ENCODE measurements at places on chromosomes 5 and 9.

DNA sequence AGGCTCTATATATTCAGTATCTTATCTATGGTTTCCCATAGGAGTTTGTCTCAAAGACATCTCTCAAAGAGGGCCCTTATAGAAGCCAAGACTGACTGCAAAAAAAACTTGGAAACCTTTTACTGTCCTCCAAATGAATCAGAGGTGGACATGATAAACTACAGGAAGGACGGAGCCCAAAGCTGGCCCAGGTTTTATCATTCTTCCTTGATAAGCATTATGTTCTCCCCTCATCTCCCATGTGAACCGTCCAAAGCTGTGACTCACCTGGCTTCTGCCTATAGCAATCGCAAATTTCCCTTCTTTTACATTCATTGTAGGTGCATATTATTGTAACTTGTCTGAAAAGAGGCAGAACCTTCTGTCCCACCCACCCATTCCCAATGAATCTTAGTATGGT, 35.0 kb upstream of the NIM1K start:
- no peak for DNase-seq

DNA sequence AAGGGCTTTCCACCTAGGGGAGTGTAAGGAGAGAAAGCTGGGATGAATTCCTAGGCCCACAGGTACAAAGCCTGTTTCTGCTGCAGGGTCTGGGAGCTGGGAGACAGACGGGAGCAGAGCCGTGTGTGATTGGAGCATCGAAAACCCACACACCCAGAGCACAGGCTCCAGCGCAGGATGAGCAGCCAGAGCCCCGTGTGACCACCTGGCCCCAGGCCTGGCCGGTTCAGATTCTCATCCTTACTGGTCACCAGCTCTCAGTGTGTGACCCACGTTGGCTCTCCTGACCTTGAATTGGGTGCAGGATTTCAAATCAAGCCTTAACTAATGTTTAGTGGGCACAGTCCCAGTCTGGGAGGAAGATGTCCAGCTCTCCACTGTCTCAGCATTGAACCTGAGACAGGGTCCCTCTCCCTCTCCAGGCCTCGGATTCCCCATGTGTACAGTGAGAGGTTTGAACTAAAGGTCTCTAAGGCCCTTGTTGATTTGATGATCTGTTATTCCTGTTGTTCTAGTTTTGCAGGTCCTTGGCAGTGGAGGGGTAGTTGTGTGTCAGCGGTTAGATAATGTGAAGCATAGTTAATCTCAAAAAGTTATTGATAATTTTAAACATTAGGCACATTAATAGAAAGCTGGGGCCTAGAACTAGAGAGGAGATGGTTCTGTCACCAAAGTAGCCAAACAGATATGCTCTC, 50.1 kb downstream of the PPARGC1B start:
- no peak for DNase-seq

DNA sequence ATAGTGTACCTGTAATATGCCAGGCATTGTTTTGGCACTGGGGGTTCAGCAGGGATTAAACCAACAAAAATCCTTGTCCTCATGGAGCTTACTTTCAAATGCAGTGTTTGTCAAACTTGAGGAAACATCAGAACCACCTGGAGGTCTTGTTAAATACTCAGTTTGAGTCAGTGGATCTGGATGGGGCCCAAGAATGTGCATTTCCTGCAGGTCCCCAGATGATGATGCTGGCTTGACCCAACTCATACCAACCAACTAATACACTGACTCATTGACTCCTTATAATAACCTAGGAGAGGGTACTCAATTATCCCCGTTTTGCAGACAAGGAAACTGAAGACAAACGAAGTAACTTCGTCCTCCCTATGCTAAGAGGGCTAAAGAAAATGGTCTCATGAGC, 11.3 kb downstream of the WWC1 start:
- no peak for DNase-seq

DNA sequence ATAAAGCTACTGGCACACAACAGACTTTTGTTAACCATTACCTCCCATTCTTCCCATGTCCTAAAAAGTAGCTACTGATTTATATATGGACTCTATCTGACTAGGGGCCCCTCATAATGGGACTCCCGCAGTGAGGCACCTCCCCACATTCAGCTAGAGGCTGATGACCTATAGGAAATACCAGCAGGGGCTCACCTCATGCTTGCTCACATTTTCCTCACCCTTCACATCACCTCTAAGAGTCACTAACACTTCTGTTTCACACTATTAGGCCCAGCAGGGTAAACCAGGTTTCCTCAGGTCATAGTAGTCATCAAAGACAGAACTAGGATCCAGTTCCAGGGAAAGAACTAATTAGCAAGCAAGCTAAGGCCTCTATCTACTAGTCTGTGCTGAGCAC, 60.7 kb downstream of the PRELID2 start:
- DNase-seq = no peak

- no peak for DNase-seq
Observed at GRCh38 chr5:99929067-99929805, 605.9 kb upstream of the FAM174A start.

GRCh38 chr9:4852419-4852818, 59.7 kb downstream of the RCL1 start:
- DNase-seq = no peak

DNA sequence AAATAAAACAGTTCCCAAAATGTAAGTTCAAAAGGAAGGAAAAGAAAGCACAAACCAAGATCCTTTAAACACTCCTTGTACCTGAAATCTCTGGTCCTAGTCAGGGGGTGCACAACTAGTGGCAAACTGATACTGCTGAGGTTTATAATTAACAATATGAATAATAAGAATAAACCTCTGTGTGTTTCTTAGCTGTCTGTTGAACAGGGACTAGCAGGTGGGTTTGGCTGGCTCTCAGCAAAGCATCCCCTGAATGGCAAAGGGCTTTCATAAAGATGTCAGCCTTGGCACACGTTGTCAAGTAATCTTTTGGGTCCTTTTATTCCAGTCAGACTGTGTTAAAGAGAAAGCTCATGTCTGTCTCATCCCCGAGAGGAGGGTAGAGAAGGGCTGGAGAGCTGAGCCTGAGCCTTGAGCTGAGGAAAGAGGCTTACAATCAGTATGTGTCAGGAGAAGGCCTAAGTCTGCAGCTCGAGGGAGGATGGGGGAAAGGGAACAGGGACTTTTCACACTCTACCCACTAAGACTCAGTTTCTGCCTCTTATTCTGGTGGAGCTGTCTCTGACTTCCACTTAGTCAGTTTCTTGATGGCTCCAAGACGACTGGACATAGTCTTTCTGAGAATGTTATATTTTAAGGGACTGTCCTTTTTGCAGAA, 123.0 kb downstream of the GALNT10 start:
- DNase-seq = no peak

- no peak for DNase-seq
Observed at GRCh38 chr5:103973669-103974068, 411.1 kb upstream of the NUDT12 start.

GRCh38 chr5:179273441-179274145, 71.7 kb downstream of the ADAMTS2 start:
- no peak for DNase-seq

- no peak for DNase-seq
Observed at GRCh38 chr9:137762414-137763061, 115.0 kb upstream of the CACNA1B start.

DNA sequence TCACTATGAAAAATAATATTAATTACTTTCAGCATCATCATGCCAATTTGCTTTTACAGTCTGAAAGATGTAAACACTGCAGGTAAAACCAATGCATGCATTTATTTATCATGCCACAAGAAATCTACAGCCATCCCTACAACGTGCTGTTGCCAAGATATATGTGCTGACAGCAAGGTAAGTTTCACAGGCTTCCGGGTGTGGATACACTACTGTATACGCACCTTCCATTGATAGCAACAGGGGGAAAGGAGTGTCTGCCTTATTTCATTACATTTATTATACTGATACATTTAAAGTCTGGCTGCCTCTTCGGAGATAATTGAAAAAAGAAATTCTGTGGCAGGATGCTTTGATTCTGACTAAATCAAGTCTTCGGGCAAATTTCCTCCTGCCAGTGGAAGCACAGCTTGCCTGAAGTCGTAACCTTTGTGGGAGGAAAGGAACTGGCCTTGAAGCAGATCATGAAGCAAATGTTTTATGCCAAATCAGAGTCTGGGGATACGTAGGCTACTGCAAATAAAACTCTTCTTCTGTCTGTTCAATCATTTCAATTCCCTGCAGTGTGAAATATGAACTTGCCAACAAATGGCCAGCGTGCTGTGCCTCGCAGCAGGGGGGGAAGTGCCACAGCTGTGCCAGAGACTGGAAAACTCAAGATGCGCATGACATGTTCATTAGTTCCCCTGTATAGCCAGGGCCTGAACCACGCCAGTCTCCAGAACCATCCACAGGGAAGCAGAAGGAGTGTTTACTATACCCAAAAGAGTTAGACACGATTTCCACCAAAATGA, 268.1 kb downstream of the EFNA5 start:
- no peak for DNase-seq
